ENCODE measurements at places on chromosomes 2 and 18.

DNA sequence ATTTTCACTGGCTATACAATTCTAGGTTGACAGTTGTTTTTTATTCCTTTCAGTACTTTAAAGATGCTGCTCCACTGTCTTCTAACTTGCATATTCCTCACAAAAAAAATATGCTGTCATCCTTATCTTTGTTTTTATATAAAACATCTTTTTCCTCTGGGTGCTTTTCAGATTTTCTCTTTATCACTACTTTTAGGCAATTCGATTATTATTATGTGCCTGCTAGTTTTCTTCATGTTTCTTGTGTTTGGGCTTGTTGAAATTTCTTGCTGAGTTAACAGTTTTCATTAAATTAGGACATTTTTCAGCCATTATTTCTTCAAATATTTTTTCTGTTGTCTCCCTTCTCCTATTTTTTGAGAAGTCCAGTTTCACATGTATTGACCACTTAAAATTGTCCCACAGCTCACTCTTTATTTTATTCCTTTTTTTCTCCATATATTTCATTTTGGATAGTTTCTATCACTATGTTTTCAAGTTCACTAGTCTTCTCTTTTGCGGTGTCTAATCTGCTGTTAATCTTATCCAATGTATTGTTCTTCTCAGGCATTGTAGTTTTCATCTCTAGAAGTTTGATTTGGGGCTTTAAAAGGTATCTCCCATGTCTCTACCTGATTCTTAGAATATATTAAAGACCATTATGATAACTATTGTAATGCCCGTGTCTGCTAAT is 205.1 kb upstream of the SIX3 start:
- no peak overlapping the region for H3K4me3 ChIP-seq
- H3K27ac ChIP-seq: no peak overlapping the region
- H3K4me1 ChIP-seq: peaks cover 4% of the 10 kb centered on the region
- no peaks in the 10 kb centered on the region for H3K27me3 ChIP-seq
- H3K36me3 ChIP-seq: no peaks in the 10 kb centered on the region

DNA sequence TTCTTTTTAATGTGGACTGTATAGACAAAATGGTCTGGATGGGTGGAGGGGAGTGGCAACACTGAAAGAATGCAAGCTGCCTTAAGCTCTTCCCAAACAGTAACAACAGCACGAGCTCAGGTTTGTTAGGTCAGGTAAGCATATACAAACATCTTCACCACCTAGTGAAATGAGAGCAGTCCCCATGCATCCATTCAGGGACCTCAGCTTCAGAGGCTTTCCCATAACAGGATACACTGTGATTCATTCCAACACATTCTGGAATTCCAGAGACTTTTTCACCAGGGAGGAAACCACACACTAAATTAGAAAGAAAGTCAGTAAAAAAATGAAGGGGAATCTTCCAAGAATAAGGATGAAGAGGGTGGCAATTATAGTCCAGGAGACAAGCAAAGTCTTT is 50.4 kb upstream of the BZW1 start:
- no peaks in the 10 kb centered on the region for H3K27me3 ChIP-seq
- H3K27ac ChIP-seq: peak overlapping the region; percentile 21
- H3K4me1 ChIP-seq: peaks cover 50% of the 10 kb centered on the region
- no peaks in the 10 kb centered on the region for H3K36me3 ChIP-seq

- H3K4me3 ChIP-seq: no peak overlapping the region
- H3K36me3 ChIP-seq: no peaks in the 10 kb centered on the region
- peaks cover 3% of the 10 kb centered on the region for H3K4me1 ChIP-seq
- peaks cover 55% of the 10 kb centered on the region for H3K27me3 ChIP-seq
Measured at GRCh38 chr18:79528846-79529245, 133.1 kb downstream of the NFATC1 start.

- no peak overlapping the region for H3K4me3 ChIP-seq
- peaks cover 2% of the 10 kb centered on the region for H3K4me1 ChIP-seq
- DNase-seq: peak; percentile 18
- no peaks in the 10 kb centered on the region for H3K36me3 ChIP-seq
- H3K27me3 ChIP-seq: no peaks in the 10 kb centered on the region
Measured at GRCh38 chr2:45674035-45674816, 22.8 kb downstream of the PRKCE start.

DNA sequence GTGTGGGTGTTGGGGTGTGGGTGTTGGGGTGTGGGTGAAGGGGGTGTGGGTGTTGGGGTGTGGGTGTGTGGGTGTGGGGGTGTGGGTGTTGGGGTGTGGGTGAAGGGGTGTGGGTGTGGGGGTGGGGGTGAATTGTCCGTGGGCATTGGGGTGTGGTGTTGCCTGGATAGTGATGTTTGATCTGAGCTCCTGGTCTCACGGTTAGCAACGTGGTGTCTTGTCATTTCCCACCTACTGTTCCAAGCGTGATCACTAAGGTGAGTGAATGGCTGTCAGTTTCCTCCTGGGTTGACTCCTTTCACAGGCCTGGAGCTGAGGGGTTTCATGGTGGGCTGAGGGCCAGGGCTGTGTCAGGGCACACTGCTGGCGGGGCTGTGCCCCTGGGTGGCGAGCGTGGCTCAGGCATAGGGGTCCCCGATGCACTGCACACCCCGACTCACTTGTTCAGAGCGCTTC is 27.2 kb downstream of the RTP5 start:
- peaks cover 7% of the 10 kb centered on the region for H3K27me3 ChIP-seq
- H3K4me1 ChIP-seq: no peaks in the 10 kb centered on the region
- H3K4me3 ChIP-seq: no peak overlapping the region

DNA sequence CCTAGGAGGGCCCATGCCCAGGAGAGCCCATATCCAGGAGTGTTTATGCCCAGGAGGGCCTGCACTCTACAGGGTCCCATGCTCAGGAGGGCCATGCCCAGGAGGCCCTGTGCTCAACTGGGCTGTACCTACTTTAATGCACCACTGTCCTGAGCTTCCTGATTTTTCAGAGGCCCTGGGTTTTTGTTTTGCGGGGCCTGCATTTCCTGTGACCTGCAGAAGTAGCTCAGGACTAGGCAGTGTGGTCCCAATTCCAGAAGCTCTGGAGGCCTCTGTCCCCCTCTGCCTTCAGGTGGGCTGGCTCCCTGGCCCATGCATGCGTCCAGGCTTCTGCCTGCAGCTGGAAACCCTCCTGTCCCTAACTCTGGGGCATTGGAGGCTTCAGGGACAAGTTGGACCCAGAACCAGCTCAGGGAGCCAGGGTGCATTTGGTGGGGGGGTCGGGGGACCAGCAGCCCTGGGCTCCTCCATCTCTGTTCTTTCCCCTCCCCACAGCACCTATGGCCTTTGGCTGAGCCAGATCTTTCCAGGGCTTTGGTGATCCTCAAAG is 10.8 kb downstream of the GPR35 start:
- no peak for DNase-seq
- no peak overlapping the region for H3K27ac ChIP-seq
- no peaks in the 10 kb centered on the region for H3K36me3 ChIP-seq
- peaks cover 6% of the 10 kb centered on the region for H3K27me3 ChIP-seq
- no peaks in the 10 kb centered on the region for H3K4me1 ChIP-seq

GRCh38 chr2:174763780-174764179 is 492 bp downstream of the CHRNA1 start:
- no peak overlapping the region for H3K27ac ChIP-seq
- no peaks in the 10 kb centered on the region for H3K36me3 ChIP-seq
- H3K27me3 ChIP-seq: no peaks in the 10 kb centered on the region
- DNase-seq: no peak

- H3K36me3 ChIP-seq: no peaks in the 10 kb centered on the region
- no peak overlapping the region for H3K4me3 ChIP-seq
- DNase-seq: no peak
- no peaks in the 10 kb centered on the region for H3K27me3 ChIP-seq
- H3K27ac ChIP-seq: no peak overlapping the region
Measured at GRCh38 chr2:197378086-197378485, 56.7 kb downstream of the SF3B1 start.

- no peaks in the 10 kb centered on the region for H3K27me3 ChIP-seq
- DNase-seq: no peak
- no peaks in the 10 kb centered on the region for H3K4me1 ChIP-seq
- no peak overlapping the region for H3K4me3 ChIP-seq
- no peak overlapping the region for H3K27ac ChIP-seq
- H3K36me3 ChIP-seq: no peaks in the 10 kb centered on the region
Measured at GRCh38 chr2:37357530-37357929, 13.1 kb downstream of the QPCT start.

DNA sequence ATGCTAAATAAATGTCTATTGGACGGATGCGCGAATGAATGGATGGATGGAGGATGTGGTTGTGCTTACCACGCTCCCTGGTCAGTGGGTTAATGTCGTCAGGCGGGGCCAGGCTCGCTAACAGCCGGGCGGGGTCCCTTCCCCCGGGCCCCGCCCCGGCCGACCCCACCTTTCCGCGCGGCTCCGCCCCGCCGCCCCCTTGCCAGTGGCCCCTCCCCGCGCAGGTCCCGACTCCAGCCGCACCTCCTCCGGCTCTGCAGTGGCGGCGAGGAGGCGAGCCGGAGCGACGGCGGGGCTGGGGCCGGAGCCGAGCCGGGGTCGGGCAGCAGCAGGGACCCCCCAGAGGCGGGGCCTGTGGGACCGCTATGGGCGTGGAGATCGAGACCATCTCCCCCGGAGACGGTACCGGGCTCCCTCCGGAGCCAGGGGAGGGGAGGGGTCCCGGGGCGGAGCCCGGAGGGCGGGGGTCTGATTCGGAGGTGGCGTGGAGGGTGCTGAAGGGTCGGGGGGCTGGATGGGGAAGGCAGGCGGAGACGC is at the start of gene FKBP1B:
FKBP1B (plus strand) TSS at position 257 of the 537 bp plus-strand sequence; CDS start at position 366, 109 bp downstream.
- H3K4me3 ChIP-seq: peak within 1 kb of the TSS; percentile 62
- peak; percentile 40 for DNase-seq
- H3K27me3 ChIP-seq: no peaks in the 10 kb centered on the region
- H3K27ac ChIP-seq: no peak within 1 kb of the TSS
- no peaks in the 10 kb centered on the region for H3K36me3 ChIP-seq

DNA sequence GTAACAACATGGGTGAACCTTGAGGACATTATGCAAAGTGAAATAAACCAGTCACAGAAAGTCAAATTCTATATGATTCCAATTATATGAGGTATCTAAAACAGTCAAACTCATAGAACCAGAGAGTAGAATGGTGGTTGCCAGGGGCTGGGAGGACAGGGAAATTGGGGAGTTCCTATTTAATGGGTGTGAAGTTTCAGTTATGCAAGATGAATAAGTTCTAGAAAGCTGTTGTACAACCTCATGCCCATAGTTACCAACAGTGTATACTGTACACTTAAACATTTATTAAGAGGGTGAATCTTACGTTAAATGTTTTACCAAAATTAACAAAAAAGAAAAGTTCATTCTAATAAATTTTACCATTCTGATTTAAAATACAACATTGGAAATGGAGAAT is 92.7 kb upstream of the WDSUB1 start:
- H3K27ac ChIP-seq: no peak overlapping the region
- DNase-seq: no peak
- H3K36me3 ChIP-seq: peaks cover 15% of the 10 kb centered on the region
- no peak overlapping the region for H3K4me3 ChIP-seq
- H3K4me1 ChIP-seq: no peaks in the 10 kb centered on the region
- H3K27me3 ChIP-seq: no peaks in the 10 kb centered on the region

GRCh38 chr2:40458271-40458794 is 6.4 kb upstream of the SLC8A1 start:
- no peak overlapping the region for H3K27ac ChIP-seq
- DNase-seq: peak; percentile 6

GRCh38 chr2:70668911-70669310 is 99.1 kb downstream of the ADD2 start:
- no peaks in the 10 kb centered on the region for H3K27me3 ChIP-seq
- no peak for DNase-seq
- no peaks in the 10 kb centered on the region for H3K36me3 ChIP-seq
- H3K27ac ChIP-seq: no peak overlapping the region
- no peak overlapping the region for H3K4me3 ChIP-seq

GRCh38 chr2:239601880-239602279 is 201.1 kb upstream of the HDAC4 start:
- no peaks in the 10 kb centered on the region for H3K4me1 ChIP-seq
- no peak overlapping the region for H3K27ac ChIP-seq
- no peak overlapping the region for H3K4me3 ChIP-seq
- no peaks in the 10 kb centered on the region for H3K36me3 ChIP-seq
- no peaks in the 10 kb centered on the region for H3K27me3 ChIP-seq

- H3K4me3 ChIP-seq: no peak overlapping the region
- H3K36me3 ChIP-seq: no peaks in the 10 kb centered on the region
- H3K27me3 ChIP-seq: no peaks in the 10 kb centered on the region
- H3K27ac ChIP-seq: no peak overlapping the region
- no peaks in the 10 kb centered on the region for H3K4me1 ChIP-seq
Measured at GRCh38 chr18:65221736-65222135, 529.1 kb upstream of the CDH7 start.

DNA sequence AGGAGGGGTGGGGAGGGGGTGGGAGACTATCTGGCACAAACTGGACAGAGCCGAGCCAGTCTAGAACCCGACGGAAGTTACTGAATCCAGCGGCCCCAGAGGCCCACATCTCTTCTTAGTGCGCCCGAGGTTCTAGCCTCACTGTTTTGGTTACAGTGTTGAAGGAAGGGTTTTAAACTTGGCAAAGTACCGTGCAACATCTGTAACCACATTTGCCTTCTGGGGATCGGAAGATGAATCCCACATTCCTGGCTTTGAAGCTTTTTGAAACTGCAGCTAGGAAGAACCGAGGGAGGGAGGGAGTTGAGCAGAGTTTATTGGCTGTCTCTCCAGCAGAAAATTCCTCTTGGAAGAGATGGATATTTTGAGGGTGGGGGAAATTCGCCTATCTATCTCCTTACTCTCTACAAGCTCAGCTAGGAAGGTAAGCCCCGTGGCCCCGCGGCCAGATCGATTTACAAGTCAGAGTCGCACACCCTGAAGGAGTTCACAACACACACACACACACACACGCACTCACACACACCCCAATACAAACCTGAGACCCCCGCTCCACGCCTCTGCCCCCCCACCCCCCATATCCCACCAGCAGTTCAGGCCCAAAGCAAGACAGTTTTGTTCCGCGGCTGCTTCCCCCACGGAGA is 1.0 kb downstream of the ACVR1 start:
- H3K4me1 ChIP-seq: peaks cover 15% of the 10 kb centered on the region
- DNase-seq: peak; percentile 91
- H3K27ac ChIP-seq: peak overlapping the region; percentile 86
- H3K36me3 ChIP-seq: no peaks in the 10 kb centered on the region

DNA sequence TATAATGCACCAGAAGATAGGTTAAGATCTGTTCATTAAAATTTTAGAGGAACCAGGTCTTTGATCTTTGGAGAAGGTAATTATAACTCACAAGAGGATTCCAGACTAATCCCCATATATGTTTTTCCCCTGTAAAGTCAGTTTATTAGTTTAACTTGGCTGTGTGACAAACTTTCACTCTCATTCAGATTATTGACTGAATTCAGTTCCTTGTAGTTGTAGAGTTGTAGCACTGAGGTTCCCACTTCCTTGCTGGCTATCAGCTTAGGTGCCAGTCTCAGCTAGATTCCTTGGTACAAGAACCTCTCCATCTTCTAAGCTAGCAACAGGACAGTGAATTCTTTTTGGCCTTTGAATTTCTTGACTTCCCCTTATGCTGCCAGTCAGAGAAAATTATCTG is 19.1 kb downstream of the REG1A start:
- no peak overlapping the region for H3K4me3 ChIP-seq
- H3K27ac ChIP-seq: no peak overlapping the region
- H3K36me3 ChIP-seq: no peaks in the 10 kb centered on the region
- DNase-seq: no peak
- H3K27me3 ChIP-seq: no peaks in the 10 kb centered on the region
